Heart right ventricle (tissue), 16 donors: ENCODE measurements at places on chromosomes 13 and 19.

DNA sequence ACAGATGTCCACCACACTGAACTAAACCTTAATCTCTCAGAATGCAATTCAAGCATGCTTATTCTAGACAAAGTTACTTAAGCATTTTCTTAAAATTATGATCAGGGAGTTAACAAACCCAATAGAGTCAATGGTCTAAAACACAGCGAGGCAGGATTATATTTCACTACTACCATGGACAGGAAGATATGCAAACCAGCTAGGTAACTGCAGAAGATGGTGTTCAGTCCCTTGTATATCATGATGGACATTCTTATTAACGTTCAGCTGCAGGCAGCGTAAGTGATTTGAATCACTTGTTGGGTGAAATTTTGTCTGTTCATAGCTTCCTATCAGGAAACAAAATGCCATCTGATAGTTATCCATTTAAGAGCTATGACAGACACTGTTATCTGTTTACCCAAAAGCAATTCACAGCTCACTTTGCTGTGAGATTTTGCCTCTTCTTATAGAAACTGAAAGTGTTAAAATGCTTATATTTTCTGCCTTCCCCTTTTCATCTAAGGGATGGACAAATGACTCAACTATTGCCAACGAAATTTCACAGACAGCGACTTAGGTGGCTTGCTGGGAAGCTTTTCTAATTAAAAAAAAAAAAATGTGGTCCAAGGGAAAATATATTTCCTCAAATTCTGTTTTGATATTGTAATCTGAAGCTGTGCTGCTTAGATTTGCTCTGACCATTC lies 591.9 kb downstream of the DACH1 start:
- no peak overlapping the region for H3K4me3 ChIP-seq
- no peaks in the 10 kb centered on the region for H3K4me1 ChIP-seq
- DNase-seq = no peak
- H3K36me3 ChIP-seq = no peaks in the 10 kb centered on the region

GRCh38 chr13:99980201-99980823 lies 1.3 kb upstream of the ZIC2 start:
- H3K4me1 ChIP-seq = peaks cover 28% of the 10 kb centered on the region
- no peaks in the 10 kb centered on the region for H3K36me3 ChIP-seq
- DNase-seq = no peak

- no peak for DNase-seq
- no peak overlapping the region for H3K4me3 ChIP-seq
- no peaks in the 10 kb centered on the region for H3K27me3 ChIP-seq
- no peaks in the 10 kb centered on the region for H3K36me3 ChIP-seq
- no peak overlapping the region for H3K27ac ChIP-seq
Observed at GRCh38 chr19:22332924-22333323, 46.7 kb downstream of the ZNF729 start.

GRCh38 chr13:79112016-79112415 lies 294.0 kb downstream of the RBM26 start:
- H3K4me1 ChIP-seq = no peaks in the 10 kb centered on the region
- no peak for DNase-seq
- H3K4me3 ChIP-seq = no peak overlapping the region
- H3K36me3 ChIP-seq = no peaks in the 10 kb centered on the region
- no peak overlapping the region for H3K27ac ChIP-seq
